Inflammatory macrophage treated with lipopolysaccharide for 4 hours (primary cell): ENCODE measurements at places on chromosomes 7 and 10.
A peak's percentile ranks its signal among the peaks of the same experiment; 100 is the strongest.

DNA sequence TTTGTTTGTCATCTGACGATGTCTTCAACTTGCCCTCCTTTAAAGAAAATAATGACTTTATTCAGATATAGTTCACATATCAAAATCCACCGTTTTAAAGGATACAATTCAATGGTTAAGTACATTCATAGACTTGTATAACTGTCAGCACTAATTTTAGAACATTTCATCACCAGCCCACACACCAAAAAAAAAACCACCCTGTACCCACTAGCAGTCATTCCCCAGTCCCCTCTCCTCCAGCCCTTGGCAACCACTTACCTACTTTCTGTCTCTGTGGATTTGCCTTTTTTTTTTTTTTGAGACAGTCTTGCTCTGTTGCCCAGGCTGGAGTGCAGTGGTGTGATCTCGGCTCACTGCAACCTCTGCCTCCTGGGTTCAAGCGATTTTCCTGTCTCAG, 5.3 kb upstream of the HILPDA start:
- peak; percentile 71 for DNase-seq

DNA sequence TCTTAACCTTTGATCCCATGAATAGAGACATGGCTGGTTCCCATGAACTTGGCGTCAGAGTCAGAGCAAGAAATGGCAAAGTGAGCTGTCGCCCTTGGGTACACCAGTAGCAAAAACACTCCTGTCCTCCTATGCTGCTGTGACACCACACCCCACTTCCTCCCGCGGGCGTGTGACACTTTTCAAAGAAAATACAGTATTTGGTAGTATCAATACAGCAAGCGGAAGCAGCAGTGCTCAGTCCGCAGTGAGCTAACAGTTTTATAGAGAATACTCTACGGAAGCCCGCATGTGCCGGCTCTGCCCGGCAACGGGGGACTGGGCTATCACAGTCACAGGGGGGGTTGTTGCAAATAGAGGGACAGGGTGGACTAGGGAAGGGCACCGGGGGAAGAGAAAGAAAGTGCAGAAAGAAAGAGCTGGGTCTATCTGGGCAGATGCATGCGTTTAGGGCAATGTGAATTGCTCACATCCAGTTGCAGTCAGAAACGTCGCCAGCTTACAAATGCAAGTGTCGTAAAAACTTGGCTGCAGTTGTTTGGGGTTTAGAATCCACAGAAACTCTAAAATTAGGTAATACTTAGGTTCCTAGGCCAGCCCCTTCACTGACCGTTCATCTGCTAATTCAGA, 49.8 kb downstream of the PRKCQ start:
- DNase-seq = no peak

GRCh38 chr10:805620-806305, 116.3 kb upstream of the DIP2C start:
- DNase-seq = no peak

DNA sequence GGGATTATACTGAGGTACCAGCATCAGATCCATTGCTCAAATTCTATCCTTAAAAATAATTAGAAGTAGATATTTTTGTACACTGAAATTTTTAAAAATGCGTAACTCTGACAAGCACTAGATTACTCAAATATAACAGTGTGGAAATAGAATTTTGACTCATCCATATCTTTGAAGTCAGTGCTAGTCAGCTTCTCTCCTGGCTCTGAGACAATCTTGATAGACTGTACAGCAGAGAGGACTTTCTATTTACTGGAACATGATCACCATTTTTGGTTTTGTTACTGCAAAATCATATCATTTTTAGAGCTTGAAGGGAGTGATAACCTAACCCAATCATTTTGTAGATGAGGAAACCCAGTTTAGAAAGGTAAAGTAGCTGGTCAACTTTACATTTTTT, 195.0 kb downstream of the MTERF1 start:
- no peak for DNase-seq
